ENCODE measurements at places on chromosomes 5 and 9.
A peak's percentile ranks its signal among the peaks of the same experiment; 100 is the strongest.

- no peak for DNase-seq
Measured at GRCh38 chr5:129051283-129051682, 43.3 kb upstream of the ISOC1 start.

DNA sequence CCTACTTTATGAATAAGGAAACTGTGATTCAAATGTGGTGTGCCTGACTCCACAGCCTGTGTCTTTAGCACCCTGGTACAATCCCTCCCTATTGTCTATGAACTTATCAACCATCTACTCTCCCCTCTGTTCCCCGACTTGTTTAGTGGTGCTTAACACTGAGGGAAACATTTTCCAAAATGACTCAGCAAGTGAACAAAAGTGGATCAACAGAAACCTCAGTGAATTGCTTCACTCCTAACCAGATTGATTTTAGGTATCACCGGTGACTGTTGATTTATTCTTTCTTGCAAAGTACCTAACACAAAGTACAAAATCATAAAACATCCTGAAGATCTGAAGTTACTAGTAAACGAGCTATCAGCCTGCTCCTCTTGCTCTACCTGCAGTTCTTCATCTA lies 42.1 kb upstream of the RAPGEF6 start:
- DNase-seq, result no peak

DNA sequence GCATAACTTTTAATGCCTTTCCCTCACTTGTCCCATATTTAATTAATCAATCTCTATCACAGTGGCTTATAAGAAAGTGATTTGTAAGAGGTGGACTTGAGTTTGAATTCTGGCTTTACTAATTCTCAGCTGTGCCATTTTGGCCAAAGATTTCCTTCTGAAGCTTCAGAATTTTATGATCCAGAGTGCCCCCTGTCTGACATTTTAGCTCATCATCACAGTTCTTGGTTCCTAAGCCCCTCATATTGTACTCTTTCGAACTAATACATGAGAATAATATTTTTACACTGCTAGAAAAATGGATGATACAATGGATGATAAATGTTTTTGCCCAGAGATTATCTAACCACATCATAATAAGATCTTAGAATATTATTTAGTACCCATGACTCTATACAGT lies 1014.1 kb downstream of the PTPRD start:
- DNase-seq, result no peak

GRCh38 chr9:122307925-122308324 lies 43.2 kb downstream of the MRRF start:
- DNase-seq, result no peak

- no peak for DNase-seq
Measured at GRCh38 chr5:6475626-6476312, 27.1 kb downstream of the UBE2QL1 start.

GRCh38 chr9:99464568-99464967 lies 242.5 kb downstream of the SEC61B start:
- DNase-seq, result no peak

GRCh38 chr9:122213589-122214413 lies 15.0 kb downstream of the LHX6 start:
- peak; percentile 39 for DNase-seq

DNA sequence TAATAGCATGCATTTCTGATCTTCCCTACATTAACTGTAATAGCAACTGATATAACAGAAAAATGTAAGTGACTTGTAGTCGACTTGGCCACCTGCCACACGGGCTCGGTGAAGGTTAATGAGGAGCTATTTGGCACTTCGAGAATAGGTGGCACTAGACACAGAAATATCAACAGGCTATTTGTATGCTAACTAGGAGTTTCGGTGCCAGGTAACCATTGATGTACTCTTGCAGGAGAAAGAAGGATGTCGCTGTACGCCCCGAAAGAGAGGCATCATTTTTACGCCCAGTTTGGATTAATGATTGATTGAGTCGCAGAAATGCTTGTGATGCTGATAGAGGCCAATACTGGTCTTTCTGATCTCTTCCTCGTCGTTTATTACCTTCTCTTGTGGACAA lies 516 bp upstream of the DMRT2 start:
- peak; percentile 65 for DNase-seq

GRCh38 chr5:112682621-112683061 lies 55.0 kb upstream of the APC start:
- no peak for DNase-seq

- no peak for DNase-seq
Measured at GRCh38 chr9:29701559-29701958, 2128.3 kb upstream of the C9orf72 start.

DNA sequence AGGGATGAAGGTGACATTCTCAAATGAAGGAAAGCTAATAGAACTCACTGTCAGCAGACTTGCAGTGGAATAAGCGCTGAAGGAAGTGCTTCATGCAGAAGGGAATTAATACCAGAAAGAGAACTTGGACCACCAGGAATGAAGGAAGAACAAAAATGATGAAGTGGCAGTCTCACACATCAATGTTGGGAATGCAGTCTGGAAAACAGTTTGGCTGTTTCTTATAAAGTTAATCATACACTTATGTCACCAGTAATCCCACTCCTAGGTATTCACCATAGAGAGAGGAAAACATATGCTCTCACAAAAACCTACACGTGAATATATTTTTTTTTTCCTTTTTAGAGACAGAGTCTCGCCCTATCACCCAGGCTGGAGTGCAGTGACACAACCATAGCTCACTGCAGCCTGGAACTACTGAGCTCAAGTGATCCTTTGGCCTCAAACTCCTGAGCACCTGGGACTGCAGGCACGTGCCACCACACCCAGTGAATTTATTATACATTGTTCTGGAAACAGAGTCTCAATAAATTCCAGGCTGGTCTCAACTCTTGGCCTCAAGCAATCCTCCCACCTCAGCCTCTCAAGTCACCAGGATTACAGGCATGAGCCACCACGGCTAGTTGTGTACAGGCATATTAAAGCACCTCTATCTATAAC lies 81.2 kb downstream of the ROR2 start:
- DNase-seq, result no peak

DNA sequence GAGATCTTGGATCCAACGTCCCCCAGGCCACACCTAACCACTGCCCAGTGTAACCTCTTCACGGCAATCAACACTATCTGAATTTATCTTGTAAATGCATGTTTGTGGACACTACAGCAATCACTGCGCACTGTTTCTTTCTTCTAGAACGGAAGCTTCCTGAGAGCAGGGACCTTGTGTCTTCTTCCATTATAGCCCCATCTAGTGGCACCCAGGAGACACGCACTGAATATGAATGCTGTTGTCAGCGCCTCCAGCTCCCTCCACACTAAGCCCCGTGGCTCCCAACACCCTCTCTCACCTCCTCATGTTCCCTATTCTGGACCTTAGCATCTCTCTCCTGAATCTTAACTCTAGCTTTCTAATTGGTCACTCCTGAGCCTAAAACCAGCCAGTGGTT lies 72.7 kb downstream of the SMIM23 start:
- DNase-seq, result no peak

DNA sequence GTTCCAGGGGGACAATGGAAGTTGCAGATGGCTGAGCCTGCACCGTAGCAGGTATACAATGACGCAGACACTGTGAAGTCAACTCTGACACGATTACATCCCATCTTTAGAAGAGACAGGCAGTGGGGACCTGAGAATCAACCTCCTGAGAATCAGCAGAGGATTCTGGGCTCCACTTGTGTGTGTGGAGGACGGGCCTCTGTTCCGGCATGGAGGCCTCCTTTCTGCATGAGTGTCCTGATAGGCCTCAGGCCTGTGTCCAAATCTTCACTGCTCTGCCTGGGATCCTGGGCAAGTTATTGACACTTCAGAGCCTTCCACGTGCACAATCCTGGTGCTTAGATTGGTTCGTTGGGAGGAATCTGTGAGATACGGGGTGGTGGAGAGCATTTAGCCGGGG lies 151.2 kb upstream of the COL5A1 start:
- no peak for DNase-seq

DNA sequence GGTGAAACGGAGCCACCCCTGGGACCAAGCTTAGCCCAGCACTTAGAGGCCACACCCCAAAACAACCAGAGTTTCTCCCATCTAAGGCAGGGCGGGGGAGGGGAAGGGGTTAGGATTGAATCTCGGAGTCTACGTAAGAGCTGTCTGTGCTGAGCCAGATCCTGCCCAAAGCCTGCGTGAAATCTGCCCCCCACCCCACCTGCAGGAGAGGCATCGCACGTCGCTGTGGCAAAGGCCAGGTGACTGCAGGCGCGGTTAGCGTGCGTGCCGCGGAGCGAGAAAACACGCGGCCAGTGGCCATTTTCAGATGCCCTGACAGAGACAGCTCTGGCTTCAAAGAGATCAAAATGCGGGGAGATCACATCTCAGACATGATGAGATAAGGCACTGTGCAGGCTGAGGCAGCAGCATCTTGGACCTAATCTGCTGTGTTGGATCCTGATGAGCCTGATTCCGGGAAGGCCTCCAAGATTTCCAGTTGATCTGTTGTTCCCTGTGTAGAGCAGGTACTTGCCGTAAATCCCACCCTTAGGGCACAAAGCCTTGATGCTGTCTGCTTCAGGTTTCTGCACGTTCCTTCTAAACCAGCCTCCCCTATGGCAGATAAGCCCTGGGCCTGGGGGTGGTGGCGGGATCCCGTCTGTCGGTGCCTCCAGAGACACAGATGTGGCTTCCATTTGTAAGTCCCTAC lies 2.5 kb upstream of the QSOX2 start:
- DNase-seq, result no peak

DNA sequence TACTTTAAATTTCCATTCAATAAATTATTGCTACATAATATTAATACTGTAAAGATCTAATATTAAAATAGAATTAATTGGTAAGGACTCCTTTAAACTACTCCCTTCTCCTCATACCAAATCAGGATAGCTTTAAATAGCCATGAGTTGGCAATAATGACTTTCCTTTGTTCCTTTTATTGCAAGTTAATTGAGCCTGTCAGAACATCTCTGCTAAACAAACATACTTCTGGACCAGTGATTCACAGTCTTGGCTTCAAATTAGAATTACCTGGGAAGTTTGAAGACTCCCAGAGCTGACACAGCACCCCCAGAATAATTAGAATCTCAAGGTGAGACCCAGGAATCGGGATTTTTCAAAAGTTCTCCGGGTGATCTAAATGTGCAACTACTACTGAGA lies 18.7 kb downstream of the C5orf58 start:
- no peak for DNase-seq

DNA sequence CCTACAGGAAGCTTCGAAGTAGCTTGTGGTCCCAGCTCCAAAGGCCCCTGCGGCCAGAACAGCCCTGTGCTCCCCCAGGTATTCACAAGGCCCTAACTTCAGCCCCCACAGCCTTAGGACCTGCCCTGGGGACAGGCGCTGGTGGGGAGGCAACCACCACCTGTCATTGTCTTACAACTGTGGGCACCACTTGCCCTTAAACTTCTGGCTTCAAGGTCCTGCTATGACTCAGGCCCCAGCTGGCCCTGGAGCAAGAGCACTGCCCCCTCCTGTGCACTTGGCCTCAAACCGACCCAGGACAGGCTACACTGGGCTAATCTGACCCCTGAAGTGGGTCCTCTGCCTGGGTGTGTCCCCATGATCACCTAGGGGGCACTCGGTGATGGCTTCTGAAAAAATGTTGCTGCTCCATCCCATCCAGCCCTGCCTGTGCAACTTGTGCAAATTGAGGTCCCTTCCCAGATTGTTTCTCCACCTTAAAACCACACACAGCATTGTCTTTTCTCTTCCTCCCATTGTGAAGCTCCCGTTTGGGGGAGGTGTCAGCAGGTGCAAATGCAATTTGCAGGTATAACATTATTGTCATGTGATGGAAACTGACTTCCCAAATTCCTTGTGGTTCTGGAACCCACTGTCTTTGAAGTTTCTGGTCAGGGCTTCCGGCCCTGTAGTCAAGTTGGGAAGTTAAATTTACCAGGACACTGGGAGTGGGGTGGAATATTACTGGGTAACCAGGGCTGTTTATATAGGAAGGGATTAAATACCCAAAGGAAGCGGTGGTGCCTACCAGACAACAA lies 1.1 kb upstream of the PROB1 start:
- no peak for DNase-seq

DNA sequence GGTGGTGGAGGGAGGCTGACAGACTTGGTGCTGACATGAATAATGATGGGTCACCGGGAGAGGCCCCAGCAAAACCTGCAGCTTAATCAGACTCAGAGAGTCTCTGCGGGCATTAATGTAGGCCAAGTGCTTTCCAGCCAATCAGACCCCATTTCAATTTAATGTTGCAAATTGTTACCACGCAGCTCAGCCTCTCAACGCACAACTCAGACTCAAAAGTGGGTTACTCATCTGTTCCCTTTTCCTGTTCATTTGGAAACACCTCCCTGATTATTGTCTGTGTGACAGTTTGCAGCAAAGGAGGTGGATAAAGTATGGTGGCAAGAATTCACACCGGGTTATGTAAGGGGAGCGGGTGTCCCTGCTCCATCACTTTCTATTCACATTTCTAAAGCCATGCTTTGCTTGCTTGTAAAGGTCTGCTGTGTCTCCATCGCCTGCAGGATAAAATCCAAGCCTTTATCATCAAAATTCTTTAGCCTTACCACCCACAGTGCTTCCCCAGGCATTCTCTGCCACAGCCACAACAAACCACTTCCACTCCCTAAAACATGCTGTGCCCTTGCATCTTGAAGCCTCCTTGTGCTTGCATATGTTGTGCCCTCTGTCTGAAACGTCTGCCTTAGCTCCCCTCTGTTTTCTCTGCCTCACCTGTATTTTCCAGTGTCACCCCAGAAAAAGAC lies 156.5 kb downstream of the ASTN2 start:
- no peak for DNase-seq

DNA sequence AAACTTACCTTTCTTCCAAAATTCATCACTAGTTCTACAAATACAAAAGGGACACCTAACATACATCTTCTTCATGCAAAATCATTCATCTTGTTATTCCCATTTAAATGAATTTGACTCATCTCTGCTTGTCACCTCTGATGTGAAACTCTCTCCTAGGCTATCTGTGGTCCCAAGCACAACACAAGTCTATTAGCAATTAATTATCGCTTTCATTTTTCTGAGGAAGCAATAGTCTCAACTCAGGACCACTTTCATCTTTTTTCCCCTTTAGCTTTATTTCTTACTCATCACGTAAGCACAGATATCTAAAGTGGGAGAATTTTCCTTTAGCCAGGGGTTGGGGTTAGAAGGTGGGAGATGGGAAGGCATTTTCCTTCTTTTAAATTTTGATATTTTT lies 131.9 kb downstream of the ST8SIA4 start:
- DNase-seq, result no peak

GRCh38 chr9:95836072-95836471 lies 39.4 kb upstream of the ERCC6L2 start:
- no peak for DNase-seq

DNA sequence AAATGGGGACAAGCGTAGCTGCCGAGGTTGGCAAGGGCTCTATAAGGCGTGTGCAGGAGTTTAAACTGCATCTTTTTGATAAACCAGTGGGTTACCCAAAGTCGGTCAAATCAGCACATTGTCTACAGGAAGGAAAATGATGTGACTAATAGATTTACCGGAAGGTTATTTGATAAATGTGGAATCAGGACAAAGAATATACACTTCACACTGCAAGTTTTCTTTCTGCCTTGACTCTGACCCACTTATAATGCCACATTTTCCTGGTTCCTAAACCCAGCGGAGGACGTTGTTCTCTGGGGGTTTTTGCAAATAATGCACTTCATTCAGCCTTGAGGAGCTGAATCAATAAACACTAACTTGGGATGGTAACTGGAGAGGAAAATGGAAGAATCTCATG lies 76.8 kb downstream of the TTLL11 start:
- no peak for DNase-seq

Measured in left colon (tissue), 2 donors.